ENCODE measurements at places on chromosomes 4 and X.
A peak's percentile ranks its signal among the peaks of the same experiment; 100 is the strongest.

- no peak for DNase-seq
These were observed 26.5 kb upstream of the PSAPL1 start for GRCh38 chr4:7461230-7461629.

GRCh38 chr4:36399762-36400353 lies 118.4 kb downstream of the DTHD1 start:
- no peak for DNase-seq

DNA sequence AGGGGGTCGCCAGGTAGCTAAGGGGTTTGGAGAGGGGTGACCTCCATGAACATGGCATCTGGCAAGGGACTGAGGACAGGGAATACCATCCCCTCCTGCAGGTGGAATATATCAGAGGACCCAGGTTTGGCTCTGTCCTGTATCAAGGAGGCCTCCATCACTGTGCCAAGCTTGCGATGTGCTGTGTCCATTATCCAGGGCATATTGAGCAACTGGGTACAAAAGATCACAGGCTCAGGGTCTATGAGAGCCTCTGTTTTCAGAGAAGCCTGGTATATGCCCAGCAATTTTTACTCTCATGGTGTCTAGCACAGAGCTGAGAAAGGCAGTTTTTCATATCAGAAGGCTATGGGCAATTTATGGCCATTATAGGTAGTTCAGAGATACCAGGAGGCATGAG lies 16.6 kb upstream of the TCEAL5 start:
- DNase-seq = no peak

DNA sequence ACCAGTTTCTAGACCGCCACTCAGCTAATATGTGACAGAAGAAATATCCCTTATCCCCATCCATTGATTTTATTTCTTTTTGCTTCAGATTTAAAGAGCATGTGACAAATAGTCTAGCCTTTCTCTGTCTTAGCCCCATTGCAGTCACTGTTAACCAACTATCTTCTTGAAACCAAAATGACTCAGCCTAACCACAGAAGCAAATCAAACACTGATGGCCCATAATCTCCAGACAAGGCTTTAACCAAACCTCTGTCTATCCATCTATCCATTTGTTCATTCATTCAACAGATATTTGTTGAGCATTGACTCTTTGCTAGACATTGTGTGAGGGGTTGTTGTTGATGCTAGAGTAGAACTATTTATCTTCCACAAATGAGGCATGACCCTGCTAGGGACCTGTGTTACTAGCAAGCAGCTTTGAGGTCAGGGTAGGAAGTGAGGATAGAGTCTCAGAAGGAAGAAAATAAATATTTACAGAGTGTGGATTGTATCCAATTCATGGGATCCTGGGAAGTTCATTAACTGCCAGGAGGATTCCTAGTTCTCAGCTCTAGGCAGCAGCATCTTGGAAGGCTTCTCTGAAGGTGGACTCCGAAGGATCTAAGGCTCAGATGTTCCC lies 22.5 kb downstream of the HNRNPH2 start:
- DNase-seq = peak; percentile 68

GRCh38 chr4:29578329-29578728 lies 1141.8 kb upstream of the PCDH7 start:
- no peak for DNase-seq

DNA sequence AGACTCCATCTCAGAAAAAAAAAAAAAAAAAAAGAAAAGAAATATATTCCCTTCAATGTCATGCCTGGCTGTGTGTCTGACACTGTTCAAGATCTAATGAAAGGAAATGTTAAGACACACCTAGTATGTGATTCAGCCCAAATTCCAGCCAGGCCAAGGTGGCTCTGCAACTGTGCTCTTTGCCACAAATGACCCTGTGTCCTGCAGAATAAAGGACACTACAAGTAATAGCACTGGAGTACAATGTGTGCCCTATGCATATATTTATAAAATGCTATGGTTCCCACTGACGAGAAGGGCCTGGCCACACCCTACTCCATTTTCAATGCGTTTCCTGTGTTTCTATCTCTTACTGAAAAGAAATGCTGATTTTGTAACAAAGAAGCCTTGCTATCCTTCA lies 98.0 kb upstream of the SORBS2 start:
- no peak for DNase-seq

DNA sequence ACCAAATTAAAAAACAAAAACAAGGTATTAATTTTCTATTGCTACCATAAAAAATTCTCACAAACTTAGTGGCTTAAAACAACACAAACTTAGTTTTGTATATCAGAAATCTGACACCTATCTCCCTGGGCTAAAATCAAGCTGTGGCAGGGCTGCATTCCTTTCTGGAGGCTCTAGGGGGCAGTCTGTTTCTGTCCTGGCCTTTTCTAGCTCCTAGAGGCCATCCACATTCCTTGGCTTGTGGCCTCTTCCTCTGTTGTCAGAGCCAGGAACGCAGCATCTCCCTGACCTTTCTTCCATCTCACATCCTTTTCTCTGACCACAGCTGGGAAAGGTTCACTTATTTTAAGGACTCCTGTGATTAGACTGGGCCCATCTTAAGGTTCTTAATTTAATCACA lies 38.9 kb upstream of the TLR2 start:
- DNase-seq = no peak

- DNase-seq = no peak
These were observed 17.1 kb downstream of the SPON2 start for GRCh38 chr4:1155314-1155713.

- peak; percentile 73 for DNase-seq
These were observed 179.8 kb downstream of the SPCS3 start for GRCh38 chr4:176499518-176499917.

- DNase-seq = peak; percentile 71
These were observed 503.6 kb upstream of the ZFP42 start for GRCh38 chr4:187491959-187492358.

DNA sequence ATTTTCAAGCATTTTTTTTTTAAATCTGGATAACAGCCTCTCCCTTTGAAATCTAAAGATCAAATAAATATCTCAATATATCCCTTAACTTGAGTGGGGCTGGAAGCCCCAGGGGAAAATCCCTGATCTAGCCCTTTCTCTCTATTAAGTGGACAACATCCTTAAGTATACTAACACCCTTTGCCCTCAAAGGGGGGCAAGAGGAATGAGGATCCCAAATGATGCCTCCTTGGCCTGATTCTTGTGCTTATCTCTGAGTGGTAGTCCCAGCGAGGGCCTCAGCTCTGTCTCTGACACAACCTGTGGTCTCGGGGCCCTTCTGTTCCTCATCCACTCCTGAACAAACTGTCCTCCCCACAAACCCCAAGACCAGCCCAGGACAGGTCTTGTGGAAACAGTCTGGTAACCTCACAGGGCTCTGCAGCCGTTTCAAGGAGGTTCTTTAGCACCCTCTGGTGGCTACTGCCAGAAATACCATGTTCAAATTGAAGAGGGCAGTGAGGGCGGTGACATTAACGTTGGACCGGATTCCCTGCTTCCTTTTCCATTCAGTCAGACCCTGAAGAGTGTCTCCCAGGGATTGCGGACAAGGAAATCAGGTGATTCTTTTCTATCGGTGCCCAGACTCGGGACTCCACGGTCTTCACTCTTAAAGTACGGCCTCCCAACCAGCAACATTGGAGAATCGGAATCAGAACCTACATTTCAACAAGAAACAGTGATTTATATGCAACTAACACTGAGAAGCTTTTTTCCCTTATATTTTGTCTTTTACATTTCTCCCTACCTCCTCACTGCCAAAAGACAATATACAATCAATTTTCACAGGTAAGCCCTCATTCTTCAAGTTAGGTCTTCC lies 13.0 kb downstream of the CXCL13 start:
- DNase-seq = peak; percentile 65

DNA sequence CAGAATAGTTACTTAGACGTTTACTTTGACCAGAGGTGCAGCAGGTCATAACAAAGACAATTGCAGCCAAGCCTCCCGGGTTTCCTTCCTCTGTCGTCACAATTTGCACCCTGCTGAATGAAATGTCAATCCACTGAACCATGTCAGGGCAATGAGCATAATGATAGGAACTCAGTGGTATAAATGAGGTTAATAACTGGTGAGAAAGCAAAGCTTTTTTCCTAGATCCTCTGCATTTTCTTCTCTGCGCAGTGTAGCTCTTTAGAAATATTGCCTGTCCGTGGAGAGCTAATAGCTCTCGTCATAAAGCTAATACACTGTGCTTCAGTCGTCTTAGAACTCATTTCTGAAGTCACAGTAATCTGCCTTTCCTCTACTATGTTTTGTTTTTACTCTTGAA lies 1960.1 kb upstream of the ADGRL3 start:
- no peak for DNase-seq

- DNase-seq = no peak
These were observed 805.4 kb upstream of the GALNTL6 start for GRCh38 chr4:171007618-171008390.

DNA sequence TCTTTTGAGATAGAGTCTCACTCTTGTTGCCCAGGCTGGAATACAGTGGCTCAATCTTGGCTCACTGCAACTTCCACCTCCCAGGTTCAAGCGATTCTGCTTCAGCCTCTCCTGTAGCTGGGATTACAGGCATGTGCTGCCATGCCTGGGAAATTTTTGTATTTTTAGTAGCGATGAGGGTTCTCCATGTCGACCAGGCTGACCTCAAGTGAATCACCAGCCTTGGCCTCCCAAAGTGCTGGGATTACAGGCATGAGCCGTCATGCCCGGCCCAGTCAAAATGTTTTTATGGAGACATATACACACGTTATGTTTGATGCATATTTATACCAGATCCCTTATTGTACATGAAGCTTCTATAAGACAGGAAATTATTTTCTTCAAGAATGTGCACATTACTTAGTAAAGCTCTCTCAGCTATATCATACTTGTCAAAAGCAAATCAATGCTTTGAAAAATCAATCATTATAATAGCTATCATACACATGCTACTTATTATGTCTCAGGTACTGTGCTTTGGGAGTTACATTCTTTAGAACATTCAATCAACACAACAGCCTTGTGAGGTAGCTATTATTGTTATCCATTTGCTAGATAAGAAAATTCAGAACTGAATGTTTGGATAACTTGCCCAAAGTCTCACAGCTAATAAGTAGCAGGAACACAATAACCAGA lies 269.2 kb downstream of the FSTL5 start:
- no peak for DNase-seq

DNA sequence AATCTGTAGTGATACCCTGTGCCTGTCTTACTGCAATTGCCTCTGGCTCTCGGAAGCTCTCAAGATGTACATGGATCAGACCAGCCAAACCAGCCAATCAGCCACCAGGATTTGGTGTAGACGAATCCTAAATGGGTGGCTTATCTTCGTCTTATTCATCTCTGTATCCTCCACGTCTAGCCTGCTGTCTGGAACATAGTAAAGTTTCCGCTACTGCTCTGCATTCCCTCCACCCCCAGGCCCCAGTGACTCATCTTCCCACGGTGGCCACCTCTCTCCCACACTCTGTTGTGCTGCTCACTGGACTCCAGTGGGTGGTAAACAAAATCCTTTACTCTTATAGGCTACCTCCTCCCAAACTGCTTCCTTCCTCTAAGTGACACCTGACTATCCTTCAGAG lies 37.8 kb downstream of the SEPTIN6 start:
- DNase-seq = peak; percentile 71

DNA sequence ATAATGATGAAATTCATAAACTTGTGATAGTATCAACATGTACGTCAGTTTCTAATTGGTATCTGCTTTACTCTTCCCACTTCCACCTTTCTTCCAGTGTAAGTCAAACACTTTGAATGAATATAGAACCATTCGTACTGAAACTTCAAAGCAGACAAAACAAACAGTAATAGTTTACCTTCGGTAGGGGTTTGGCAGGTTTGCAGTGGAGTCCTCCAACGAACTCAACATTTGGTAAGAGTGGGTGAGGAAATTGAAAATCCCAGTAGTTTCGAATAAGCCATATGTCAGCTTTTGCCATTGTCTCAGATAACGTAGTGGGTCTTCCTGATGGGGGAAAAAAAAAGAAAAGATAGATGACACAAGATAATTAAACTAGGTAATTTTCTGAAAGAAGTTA lies 2.2 kb downstream of the UGT2B4 start:
- DNase-seq = no peak

- peak; percentile 43 for DNase-seq
These were observed at the start of gene GPC3 for GRCh38 chrX:133985164-133985966. GPC3 (minus strand) TSS chrX:133985594.

DNA sequence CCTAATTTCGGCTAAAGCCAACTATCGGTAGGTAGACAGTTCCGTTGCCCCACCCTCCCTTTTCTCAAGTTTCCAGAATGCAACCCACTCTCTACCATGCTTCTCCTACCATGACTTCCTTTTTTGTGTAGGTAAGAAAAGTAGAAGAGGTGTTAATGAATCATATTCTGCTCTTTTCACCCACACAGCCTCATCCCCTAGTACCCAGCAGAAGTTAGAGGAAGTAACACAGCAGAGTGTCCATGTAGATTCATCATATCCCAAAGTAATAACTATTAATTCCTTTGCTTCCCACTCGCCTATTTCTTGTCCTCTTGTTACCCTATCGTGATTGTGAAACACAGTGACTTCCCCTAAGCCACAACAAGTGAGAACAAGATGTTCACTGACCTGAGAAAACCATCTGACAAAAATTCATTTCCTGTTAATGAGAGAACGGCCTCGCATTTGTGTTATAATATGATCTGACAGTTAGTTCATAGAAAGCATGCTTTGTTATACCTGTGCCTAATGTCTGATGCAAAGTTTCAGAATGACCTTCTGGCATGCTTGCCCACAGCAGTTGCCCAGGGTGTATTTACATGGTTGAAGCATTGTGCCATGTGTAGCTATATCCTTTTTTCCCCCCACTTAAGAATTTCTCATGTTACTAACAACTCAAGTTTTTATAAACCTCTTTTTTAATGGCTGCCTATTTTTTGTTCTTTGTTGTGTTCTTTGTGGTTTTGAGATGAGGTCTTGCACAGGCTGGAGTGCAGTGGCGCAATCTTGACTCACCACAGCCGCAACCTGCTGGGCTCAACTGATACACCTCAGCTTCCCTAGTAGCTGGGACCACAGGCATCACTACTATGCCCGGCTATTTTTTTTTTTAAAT lies 185.6 kb downstream of the RAP1GDS1 start:
- DNase-seq = peak; percentile 37

DNA sequence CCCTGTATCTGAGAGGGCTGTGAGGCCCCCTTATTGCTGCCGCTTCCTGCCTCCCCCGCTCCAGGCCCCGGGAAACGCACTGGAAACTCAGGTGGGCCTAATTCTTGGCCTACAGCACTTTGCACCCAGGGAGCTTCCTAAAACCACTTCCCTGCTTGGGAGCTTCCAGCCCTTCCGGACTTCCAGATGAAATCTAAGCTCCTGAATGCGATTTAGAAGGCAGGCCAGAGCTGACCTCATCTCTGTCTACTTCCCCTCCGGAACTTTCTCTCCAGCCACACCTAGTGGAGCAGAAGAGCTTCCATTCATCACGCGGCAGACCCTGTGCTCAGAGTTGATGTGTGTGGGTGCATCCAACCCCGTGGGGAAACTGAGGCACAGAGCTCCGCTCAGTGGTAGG lies 84.2 kb downstream of the SORCS2 start:
- no peak for DNase-seq

DNA sequence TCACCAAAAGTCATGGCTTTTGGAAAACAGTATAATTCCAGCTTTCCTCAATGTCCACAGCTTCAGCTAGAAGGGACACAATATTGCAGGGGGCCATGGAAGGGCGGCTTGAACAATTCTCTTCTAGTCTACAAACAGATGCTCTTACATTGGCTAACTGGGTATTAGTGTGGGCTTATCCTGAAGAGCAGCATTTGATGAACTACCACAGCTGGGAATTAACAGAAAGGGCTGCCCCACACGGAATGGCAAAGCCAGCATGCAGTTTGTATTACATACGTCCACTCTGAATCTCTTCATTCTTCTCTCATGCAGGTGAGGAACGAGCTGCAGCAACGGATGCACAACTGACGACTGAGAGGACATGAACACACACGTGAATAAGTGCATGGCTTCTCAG lies 13.0 kb upstream of the PDCL2 start:
- DNase-seq = no peak

Measured in fibroblast of upper back skin (primary cell).